ENCODE measurements at places on chromosomes 2 and 18.
A peak's percentile ranks its signal among the peaks of the same experiment; 100 is the strongest.

DNA sequence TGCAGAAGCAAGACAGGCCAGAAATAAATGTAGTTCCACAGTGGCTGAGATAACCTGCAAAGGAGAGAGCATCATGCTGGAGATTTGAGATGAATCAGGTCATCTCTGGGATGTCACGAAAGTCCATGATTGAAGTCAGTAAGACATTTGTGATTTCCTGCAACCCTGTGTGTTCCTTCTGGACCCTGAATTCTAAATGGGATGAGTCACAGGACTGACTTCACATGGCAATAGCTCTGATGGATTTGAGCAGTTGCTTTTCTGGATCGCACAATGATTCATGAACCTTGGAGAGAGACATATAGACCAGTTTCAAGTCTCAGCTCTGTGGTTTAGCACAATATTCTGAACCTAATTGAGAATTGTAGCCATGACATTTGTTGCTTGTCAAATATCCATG lies 102.9 kb downstream of the TSN start:
- DNase-seq = no peak

GRCh38 chr2:79180092-79180491 lies 20.5 kb upstream of the REG3A start:
- DNase-seq = no peak

DNA sequence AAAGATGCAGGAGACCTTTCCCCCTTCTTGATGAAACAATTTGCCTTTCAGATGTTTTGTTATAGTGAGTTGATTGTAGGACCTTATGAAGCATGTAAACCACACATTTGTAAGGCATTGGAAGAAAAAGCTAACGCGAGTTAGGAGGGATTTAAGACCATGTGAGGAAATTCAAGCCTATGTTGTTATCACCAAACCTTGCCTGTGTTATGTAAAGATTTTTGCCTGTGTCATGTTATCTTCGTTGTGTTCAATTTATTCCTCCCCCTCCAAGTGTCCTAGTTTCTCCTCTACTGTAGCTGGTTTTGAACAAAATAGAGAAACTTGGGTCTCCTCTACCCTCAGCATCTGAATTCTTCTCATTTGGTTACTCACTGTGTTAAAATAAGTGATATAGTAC lies 173.0 kb downstream of the NEDD4L start:
- DNase-seq = no peak

GRCh38 chr2:67952066-67952465 lies 110.7 kb downstream of the C1D start:
- DNase-seq = no peak

- DNase-seq = no peak
Measured at GRCh38 chr2:27461118-27461517, 18.9 kb downstream of the KRTCAP3 start.

- DNase-seq = no peak
Measured at GRCh38 chr2:42736598-42737322, 27.2 kb downstream of the OXER1 start.

DNA sequence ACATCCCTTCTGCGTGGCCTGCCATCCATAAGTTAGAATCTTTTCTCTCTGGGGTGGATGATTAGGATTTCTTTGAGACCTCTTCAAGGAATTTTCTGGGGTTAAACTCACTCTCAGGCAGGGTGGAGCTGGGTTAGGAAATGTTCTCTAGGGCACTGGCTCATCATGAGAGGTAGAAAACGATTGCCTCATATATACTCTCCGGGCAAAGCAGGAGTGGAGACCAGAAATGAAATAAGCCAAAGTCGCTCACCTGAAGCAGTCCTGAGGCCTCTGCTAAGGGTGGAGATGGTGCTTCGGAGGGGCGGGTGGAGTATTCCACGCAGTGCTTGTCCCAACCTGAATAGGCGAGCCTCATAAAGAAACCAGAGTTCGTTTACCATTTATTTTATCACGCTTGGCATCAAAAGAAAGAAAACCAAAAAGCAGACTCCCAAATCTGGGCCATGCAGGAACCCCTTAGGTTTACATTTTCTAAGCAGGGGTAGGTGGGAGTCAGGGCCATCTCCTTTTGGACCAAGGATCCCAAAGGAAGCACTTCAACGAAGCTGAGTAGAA lies 249.3 kb upstream of the MEIS1 start:
- DNase-seq = no peak

- DNase-seq = no peak
Measured at GRCh38 chr2:70580352-70580751, 26.7 kb upstream of the TGFA start.

DNA sequence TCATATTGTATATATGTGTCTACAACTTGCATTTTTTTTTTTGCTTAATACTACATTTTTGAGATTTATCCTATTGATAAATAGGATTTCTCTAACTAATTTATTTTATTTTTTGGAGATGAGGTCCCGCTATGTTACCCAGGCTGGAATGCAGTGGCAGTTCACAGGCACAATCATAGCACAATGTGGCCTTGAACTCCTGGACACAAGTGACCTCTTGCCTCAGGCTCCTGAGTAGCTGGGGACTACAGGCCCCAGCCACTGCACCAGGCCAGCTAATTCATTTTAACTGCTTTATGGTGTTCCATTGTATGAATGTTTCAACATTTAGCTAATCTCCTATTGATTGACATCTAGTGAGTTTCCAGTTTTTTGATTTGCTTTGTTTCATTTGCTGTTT lies 16.8 kb upstream of the CLASP1 start:
- no peak for DNase-seq

DNA sequence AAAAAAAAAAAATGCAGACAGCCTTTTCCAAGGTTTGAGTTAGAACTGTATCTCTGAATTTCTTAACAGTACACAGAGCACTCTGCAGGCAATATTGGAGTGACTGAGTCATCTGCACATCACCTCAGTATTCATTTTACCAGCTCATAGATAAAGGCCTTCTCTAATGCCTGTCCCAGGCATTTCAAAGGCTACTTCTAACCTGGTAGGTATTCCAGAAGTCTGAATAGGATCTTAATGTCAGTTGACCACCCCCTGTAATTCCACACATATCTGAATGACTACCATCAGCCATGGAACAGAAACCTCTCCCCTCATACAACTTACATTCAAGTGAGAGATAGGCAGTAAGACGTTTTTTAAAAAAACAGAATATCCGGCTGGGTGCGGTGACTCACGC lies 9.0 kb downstream of the METTL21A start:
- DNase-seq = no peak

- DNase-seq = no peak
Measured at GRCh38 chr2:102366406-102367112, 11.0 kb downstream of the IL18R1 start.

DNA sequence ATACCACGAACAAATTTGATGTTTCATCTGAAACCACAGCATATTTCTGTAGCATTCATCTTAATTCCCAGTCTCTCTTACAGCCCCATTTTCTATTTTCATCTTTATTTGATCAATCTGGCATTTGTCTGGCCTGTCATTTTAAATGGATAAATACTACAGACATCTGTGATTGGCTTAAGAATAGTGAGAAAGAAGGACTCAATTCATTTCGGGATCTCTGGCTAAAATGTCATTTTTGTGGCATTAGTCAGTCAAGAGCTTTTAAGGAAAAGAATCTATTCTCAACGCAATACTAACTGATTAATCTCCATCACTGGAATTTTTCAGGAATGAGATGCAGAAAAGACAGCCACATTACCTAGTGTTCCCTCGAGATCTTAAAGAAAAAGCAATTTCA lies 585.9 kb downstream of the IRS1 start:
- DNase-seq = no peak

- no peak for DNase-seq
Measured at GRCh38 chr2:133680343-133681049, 112.2 kb upstream of the NCKAP5 start.

DNA sequence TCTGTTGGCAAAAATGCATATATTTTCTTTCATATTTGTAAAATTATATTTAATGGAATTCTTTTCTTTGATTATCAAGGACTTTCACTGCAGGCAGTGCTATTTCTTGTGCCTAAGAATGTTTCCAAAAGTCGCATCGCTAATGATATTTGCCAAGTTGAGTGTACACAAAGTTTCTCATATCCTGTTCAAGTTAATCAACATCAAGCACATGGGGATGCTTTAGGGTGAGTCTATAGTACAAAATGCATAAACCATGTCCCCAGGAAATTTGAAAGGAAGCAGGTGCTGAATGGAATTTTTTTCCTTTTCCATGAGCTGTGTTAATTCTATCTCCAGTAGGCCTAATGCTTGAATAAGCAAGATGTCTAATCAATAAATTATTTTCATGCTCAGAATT lies 129.7 kb downstream of the GALNT1 start:
- DNase-seq = no peak

GRCh38 chr18:71287268-71287667 lies 998.4 kb downstream of the SOCS6 start:
- no peak for DNase-seq

DNA sequence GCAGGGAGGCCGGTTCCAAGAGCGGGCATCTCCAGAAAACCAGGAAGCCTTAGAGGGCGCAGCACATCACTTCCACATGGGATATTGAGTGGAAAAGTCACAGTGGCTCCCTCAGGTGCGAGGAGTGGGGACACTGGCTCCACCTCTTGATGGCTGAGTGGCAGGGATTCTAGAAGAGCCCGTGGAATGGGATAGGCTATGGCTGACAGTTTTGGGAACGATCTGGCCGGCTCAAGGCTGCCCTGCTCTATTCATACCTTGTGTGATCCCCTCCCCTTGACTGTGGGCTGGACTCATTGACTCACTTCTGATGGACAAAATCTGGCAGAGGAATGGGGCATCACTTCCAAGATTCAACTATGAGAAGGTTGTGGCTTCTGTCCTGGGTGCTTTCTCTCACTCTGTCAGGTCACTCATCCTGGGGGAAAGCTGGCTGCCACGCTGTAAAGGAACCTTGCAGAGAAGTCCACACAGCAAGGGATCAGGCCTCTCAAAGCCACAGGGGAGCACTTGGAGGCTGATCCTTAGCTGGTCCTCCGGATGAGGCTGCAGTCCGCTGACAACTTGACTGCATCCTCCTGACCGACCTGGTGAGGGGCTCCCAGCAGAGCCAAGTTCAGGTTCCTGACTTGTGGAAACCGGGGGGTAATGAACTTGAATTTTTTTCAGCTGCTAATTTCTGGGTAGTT lies 46.7 kb upstream of the HS6ST1 start:
- no peak for DNase-seq

GRCh38 chr18:2919600-2919999 lies 72.8 kb downstream of the EMILIN2 start:
- DNase-seq = no peak

- DNase-seq = no peak
Measured at GRCh38 chr18:42893977-42894376, 221.5 kb downstream of the RIT2 start.

DNA sequence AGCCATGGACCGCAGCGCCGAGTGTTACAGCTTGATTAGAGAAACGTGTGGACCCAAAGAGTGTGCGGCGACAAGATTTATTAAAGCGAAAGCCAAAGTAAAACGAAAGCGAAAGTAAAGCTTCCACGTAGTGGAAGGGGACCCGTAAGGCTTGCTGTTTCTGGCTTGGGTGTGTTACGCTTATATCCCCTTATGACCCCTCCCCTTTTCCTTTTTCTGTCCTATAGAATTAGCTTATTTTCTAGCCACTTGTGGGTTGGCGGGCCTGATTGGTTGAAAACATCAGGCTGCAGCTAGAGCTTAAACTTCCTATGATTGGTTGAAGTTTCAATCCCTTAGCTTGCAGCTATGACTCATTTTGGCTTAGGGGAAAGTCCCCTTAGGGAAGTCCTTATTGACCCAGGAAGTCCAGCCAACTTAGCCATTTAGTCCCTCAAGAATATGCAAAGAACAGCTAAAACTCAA lies 969.7 kb downstream of the DCDC2C start:
- DNase-seq = peak; percentile 36

GRCh38 chr2:132439703-132440398 lies 23.2 kb downstream of the GPR39 start:
- no peak for DNase-seq

DNA sequence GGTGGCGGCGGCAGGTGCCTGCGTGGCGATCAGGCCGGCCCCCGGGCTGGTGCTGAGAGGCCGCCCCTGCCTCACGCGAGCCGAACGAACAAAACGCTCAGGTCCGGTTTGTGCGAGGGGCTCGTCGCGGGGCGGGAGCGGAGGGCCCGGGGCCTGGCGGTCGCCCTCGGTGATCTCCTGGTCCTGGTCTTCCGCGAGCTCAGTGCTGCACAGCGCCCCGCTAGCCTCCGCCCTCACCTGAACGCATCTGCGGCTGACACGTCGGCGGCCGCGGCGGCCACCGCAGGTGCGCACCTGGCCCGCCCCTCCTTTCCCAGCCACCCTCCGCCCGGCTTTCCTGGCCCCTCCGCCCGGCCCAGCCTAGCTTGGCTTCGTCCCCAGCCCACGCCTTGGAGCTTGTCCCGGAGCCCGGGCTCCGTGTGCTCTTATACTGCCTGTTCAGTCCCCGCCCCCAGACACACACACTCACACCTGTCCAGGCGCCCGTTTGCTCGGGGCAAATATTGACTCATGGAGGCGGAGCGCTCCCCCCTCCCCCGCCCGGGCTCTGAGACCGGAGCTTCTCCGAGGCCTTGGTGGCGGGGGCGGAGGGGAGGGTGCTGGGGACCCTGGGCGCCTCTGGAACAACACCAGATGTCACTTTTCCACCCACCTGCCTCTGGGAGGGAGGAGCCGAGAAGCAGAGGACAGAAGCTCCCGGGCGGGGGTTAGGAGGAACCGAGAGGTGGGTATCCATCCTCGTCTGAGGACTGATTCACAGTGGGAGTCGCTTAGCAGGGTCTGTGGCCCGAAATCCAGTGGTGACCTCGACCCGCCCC lies 8.6 kb upstream of the CRYBA2 start:
- peak; percentile 98 for DNase-seq

DNA sequence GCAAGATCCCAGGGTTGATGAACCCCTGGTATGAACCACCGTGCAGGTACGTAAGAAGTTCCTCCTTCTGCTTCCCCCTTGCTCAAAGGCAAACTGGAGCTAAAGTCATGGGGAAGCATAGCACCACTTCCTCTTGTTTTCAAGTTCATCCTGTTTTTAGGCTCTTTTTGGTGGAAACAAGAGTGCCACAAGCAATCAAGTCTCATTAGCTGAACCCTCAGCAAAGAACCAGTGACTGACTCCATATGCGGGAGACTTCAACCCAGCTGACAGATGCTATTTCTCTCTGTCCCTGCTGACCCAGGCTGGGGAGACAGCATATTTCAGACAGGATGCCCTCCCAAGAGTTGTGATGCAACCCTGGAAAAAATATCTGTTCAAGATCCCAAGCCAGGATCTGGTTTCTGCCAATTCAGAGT lies 47.7 kb downstream of the BCL2 start:
- DNase-seq = no peak

- DNase-seq = no peak
Measured at GRCh38 chr2:233556881-233557736, 9.5 kb downstream of the USP40 start.

- no peak for DNase-seq
Measured at GRCh38 chr2:3001615-3002560, 375.7 kb downstream of the EIPR1 start.

DNA sequence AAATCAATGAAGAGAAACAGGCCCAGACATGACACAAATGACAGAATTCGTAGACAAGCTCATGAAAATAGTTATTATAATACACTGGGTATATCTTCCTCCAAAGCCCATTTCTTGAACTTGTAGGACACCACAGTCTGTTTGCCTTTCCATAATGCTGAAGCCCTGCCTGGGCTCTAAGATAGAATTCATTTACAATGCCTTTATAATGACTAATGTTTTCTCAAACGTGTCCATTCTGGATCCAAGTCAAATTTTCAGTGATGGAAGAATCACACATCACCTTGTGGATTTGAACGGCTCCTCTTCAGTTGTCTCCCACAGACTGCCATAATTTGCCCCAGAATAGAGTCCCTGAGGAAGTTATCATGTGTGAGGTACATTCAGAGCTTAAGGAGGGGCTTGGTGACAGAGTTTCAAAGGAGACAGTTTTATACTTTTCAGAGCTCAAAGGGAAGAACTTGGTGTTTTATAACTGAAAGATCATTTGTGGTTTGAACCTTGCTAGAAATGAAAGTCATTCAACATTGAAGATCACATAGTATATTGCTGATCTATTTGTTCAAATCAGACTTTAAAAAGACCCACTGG lies 38.2 kb downstream of the CASP8 start:
- DNase-seq = no peak

All from NCI-H1694 treated with DMSO at 0.1 percent for 48 hours (cell line).